ENCODE measurements at places on chromosomes 7 and 10. TPM values are rescaled to one million over a fixed set of nuclear protein-coding genes. Genes with fewer than 3 reads are reported as not detected.
A peak's percentile ranks its signal among the peaks of the same experiment; 100 is the strongest.

Gene OPALIN
- not detected for total RNA-seq

Gene GIMAP7
- total RNA-seq = not detected

DNA sequence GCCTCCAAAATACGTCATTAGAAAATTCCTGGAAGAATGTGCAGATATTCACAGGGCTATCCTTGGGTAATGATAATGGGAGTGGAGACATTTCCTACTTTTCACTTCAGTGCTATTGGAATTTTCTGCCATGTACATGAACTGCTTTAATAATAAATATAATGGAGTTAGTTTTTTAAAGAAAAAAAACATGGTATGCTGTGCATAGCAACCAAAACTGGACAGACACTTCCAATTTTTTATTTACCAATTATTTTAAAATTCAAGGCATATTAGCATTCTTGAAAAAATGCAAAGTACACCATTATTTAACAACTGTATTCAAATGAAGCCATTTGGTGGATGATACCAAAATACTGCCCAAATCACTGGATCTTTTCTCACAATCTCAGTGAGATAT, 3.3 kb downstream of the XRCC2 start:
- H3K36me3 ChIP-seq = no peaks in the 10 kb centered on the region
- H3K4me3 ChIP-seq = no peak overlapping the region

DNA sequence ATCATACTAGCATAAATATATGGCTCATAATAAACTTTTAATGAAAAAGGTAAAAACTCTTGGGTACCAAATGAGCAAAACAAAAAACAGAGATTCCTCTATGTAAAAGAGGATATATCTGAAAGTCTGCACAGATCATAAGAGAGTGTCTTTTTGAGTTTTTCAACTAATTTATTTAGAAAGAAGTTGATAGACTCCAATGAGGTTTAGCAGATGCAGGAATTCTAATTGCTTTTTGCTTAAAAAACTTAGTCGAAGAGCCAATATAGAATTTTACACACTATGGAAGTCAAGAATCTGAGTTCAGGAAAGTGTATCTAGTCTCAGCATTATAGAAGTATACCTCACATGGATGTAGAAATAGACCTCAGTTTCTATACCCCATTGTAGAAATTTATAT, 3.4 kb upstream of the MLLT10 start:
- H3K4me3 ChIP-seq = no peak overlapping the region
- H3K27me3 ChIP-seq = no peaks in the 10 kb centered on the region
- H3K27ac ChIP-seq = no peak overlapping the region
- H3K36me3 ChIP-seq = no peaks in the 10 kb centered on the region

DNA sequence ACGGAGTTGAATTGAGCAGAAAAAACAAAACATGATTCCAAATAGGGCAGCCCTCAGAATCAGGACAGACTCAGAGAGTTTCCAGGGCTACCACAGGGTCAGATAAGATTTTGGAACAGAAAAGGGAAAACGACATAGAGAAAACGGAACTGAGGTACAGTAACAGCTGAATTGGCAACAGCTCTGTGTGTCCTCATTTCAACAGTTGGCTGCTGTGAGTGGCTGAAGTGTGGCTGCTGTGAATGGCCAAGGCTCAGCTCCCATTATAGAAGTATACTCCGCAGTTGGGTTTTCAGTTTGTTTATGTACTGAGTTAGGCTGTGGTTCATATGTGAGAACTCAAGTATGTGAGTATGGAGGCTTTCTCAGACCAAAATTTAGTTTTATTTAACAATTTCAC, 32.0 kb downstream of the ANTXRL start:
- peaks cover 50% of the 10 kb centered on the region for H3K4me1 ChIP-seq
- no peak overlapping the region for H3K27ac ChIP-seq
- H3K4me3 ChIP-seq = no peak overlapping the region
- H3K27me3 ChIP-seq = no peaks in the 10 kb centered on the region

- H3K36me3 ChIP-seq = no peaks in the 10 kb centered on the region
- DNase-seq = peak; percentile 38
- H3K27ac ChIP-seq = no peak overlapping the region
- H3K27me3 ChIP-seq = no peaks in the 10 kb centered on the region
- no peaks in the 10 kb centered on the region for H3K4me1 ChIP-seq
- no peak overlapping the region for H3K4me3 ChIP-seq
Observed at GRCh38 chr10:32207544-32207943, 139.4 kb downstream of the EPC1 start.

Data from PC-9 (cell line).